ENCODE measurements at places on chromosomes 13 and 19.
A peak's percentile ranks its signal among the peaks of the same experiment; 100 is the strongest.

GRCh38 chr13:91620670-91621141, 222.3 kb downstream of the GPC5 start:
- no peak for DNase-seq
- H3K27ac ChIP-seq: no peak overlapping the region
- no peaks in the 10 kb centered on the region for H3K4me1 ChIP-seq
- H3K36me3 ChIP-seq: no peaks in the 10 kb centered on the region
- H3K4me3 ChIP-seq: no peak overlapping the region
- no peaks in the 10 kb centered on the region for H3K27me3 ChIP-seq

GRCh38 chr19:45935267-45935666, 20.7 kb upstream of the NANOS2 start:
- no peak for DNase-seq
- no peaks in the 10 kb centered on the region for H3K4me1 ChIP-seq
- H3K36me3 ChIP-seq: no peaks in the 10 kb centered on the region
- peaks cover 48% of the 10 kb centered on the region for H3K27me3 ChIP-seq

DNA sequence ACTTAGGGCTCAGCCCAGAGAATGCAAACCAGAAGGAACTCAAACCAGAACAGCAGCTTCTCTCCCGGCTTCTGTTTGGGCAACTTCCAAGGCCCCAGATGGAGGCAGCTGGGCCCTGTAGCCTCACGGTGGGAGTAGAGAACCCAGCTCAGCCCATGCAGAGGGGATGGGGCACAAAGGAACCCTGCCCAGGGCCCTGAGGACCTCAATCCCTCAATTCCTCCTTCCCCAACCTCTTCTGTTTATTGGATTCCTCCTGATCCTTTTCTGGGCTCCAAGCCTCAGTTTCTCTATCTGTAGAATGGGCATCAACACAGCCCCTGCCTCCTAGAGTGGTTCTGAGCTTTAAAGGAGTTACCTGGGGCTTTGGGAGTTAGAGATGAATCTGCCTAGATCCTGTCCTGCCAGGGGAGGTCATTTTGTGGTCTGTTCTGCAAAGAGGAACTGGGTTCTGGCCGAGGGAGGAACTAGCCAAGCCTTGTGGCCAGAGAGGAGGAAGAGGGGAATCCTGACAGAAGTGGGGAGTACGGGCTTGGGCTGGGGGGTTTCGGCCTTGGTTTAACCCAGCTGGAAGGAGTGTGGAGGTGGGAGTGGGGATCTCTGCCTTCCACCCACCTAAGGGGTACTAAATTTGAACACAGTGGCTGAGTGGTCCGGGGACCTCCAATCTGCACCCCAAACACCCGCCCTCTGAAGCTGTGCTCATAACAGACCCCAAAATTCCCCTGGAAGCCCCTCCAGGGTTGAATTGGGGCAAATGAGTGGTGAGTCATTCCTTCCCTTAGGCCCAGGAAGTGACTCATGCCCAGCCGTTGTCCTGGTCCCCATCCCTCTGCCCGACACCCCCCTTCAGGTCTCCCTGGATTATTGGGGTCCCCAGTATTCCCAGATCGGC, 2.7 kb downstream of the ADGRE5 start:
- DNase-seq: peak; percentile 68
- no peaks in the 10 kb centered on the region for H3K27me3 ChIP-seq
- H3K4me1 ChIP-seq: peaks cover 48% of the 10 kb centered on the region
- peak overlapping the region; percentile 39 for H3K4me3 ChIP-seq
- H3K27ac ChIP-seq: peak overlapping the region; percentile 97

- H3K27me3 ChIP-seq: no peaks in the 10 kb centered on the region
- H3K27ac ChIP-seq: peak overlapping the region; percentile 85
- DNase-seq: no peak
- H3K4me1 ChIP-seq: peaks cover 28% of the 10 kb centered on the region
Measured at GRCh38 chr19:15418231-15418578, 583 bp downstream of the AKAP8L start.

GRCh38 chr19:43639519-43640423, at the start of gene CADM4:
Gene CADM4, minus strand, starts transcription at chr19:43639850. Its CDS starts 60 bp downstream, at chr19:43639790.
- H3K36me3 ChIP-seq: no peaks in the 10 kb centered on the region
- no peak within 1 kb of the TSS for H3K27ac ChIP-seq
- no peaks in the 10 kb centered on the region for H3K27me3 ChIP-seq
- DNase-seq: peak; percentile 73
- peaks cover 26% of the 10 kb centered on the region for H3K4me1 ChIP-seq

GRCh38 chr19:3483226-3483628, at the start of gene SMIM44:
Gene SMIM44, minus strand, starts transcription at chr19:3483441. Its CDS starts 38 bp downstream, at chr19:3483403.
- H3K27me3 ChIP-seq: no peaks in the 10 kb centered on the region
- no peak within 1 kb of the TSS for H3K4me3 ChIP-seq
- H3K36me3 ChIP-seq: no peaks in the 10 kb centered on the region
- no peak for DNase-seq
- no peak within 1 kb of the TSS for H3K27ac ChIP-seq

GRCh38 chr19:14686411-14686810, 3.4 kb upstream of the ZNF333 start:
- no peak overlapping the region for H3K4me3 ChIP-seq
- H3K27ac ChIP-seq: no peak overlapping the region
- H3K27me3 ChIP-seq: no peaks in the 10 kb centered on the region
- H3K4me1 ChIP-seq: peaks cover 34% of the 10 kb centered on the region

GRCh38 chr13:99976575-99976974, 5.0 kb upstream of the ZIC5 start:
- H3K27ac ChIP-seq: no peak overlapping the region
- peaks cover 54% of the 10 kb centered on the region for H3K4me1 ChIP-seq
- H3K36me3 ChIP-seq: no peaks in the 10 kb centered on the region
- peaks cover 86% of the 10 kb centered on the region for H3K27me3 ChIP-seq
- H3K4me3 ChIP-seq: no peak overlapping the region

DNA sequence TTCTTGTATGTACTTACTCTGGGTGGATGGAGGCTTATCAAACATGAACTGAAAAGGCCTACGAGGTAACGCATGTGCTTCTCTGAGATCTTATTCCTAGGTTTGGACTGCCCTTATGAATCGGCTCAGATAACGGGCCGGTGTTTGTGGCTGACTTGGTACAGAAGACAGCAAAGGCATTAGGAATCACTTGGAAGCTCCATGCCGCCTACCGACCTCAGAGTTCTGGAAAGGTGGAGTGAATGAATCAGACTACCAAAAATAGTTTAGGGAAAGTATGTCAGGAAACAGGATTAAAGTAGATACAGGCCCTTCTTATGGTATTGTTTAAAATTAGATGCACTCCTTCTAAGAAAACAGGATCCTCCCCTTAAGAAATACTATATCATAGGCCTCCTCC, 172.4 kb upstream of the PCDH9 start:
- no peaks in the 10 kb centered on the region for H3K36me3 ChIP-seq
- H3K27me3 ChIP-seq: no peaks in the 10 kb centered on the region
- H3K4me3 ChIP-seq: no peak overlapping the region
- no peak overlapping the region for H3K27ac ChIP-seq
- no peaks in the 10 kb centered on the region for H3K4me1 ChIP-seq

GRCh38 chr13:91240341-91240740, 107.1 kb upstream of the MIR17HG start:
- no peak for DNase-seq
- H3K4me1 ChIP-seq: no peaks in the 10 kb centered on the region
- no peak overlapping the region for H3K27ac ChIP-seq

DNA sequence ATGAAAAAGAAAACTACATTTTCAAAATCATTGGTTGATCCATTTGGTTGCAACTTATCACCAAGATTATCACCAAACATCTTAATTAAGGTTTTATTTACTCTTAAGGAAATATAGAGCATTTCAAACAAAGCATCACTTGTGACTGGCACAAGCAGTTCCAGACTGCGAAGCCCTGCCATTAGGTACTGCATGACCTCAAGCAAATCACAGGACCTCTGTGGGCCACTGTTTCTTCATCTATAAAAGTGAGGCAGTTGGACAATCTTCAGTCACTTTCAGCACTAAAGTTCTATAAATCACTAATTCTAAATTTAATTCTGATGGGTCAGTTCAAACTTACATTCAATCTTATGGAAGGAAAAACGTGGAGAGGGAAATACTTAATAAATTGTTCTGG, 2.0 kb downstream of the ELF1 start:
- no peaks in the 10 kb centered on the region for H3K36me3 ChIP-seq
- DNase-seq: peak; percentile 64
- peak overlapping the region; percentile 92 for H3K4me3 ChIP-seq
- H3K27me3 ChIP-seq: no peaks in the 10 kb centered on the region
- H3K27ac ChIP-seq: peak overlapping the region; percentile 96

GRCh38 chr19:54373781-54374631, 9.3 kb upstream of the LAIR1 start:
- no peaks in the 10 kb centered on the region for H3K27me3 ChIP-seq
- H3K36me3 ChIP-seq: no peaks in the 10 kb centered on the region
- H3K4me1 ChIP-seq: peaks cover 80% of the 10 kb centered on the region
- no peak overlapping the region for H3K4me3 ChIP-seq
- no peak overlapping the region for H3K27ac ChIP-seq
- no peak for DNase-seq

GRCh38 chr13:43682701-43683100, 104.1 kb downstream of the ENOX1 start:
- no peaks in the 10 kb centered on the region for H3K4me1 ChIP-seq
- no peaks in the 10 kb centered on the region for H3K36me3 ChIP-seq
- no peak overlapping the region for H3K4me3 ChIP-seq
- H3K27me3 ChIP-seq: no peaks in the 10 kb centered on the region
- DNase-seq: no peak

DNA sequence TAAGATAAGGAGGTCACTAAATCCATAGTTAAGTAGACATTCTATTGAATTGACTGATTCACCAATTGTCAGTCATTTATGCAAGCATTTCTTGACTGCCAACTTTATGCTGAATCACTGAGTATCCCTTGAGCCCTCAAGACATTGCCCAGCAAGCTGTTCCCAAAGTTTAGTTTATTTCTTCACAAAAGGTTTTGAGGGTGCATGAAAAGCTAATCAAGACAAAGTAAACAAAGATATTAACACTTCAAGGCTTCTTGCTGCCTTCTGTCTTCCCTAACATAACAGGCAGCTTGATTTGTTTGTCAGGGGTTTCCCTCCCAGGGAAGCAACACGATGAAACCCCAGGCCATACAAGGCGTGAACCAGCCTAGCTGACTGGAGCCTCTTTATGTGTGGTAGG, 374.4 kb downstream of the SPRY2 start:
- no peaks in the 10 kb centered on the region for H3K27me3 ChIP-seq
- H3K27ac ChIP-seq: no peak overlapping the region

GRCh38 chr19:13929340-13929739, 8.9 kb downstream of the PODNL1 start:
- H3K4me1 ChIP-seq: no peaks in the 10 kb centered on the region
- DNase-seq: no peak
- no peak overlapping the region for H3K27ac ChIP-seq
- H3K36me3 ChIP-seq: peaks cover 7% of the 10 kb centered on the region

DNA sequence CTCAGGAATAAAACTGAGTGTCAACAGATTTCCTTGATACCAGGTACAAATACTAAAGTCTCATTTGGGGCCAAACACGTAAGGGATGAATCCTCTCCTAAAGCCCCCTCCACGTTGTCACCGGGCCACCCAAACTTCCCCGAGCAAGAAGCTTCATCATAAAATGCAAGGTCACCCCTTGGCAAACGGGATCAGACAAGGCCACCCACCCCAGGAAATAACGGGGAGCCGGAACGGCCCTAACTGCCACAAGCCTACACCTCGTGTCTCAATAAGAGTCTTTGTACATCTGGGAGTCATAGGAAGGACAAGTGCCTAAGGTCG, 717 bp downstream of the EEF2 start:
- H3K4me1 ChIP-seq: peaks cover 54% of the 10 kb centered on the region
- peaks cover 49% of the 10 kb centered on the region for H3K36me3 ChIP-seq
- no peak for DNase-seq
- peak overlapping the region; percentile 66 for H3K4me3 ChIP-seq

- H3K27me3 ChIP-seq: no peaks in the 10 kb centered on the region
- H3K4me3 ChIP-seq: no peak overlapping the region
- no peak for DNase-seq
- H3K27ac ChIP-seq: no peak overlapping the region
- no peaks in the 10 kb centered on the region for H3K36me3 ChIP-seq
- no peaks in the 10 kb centered on the region for H3K4me1 ChIP-seq
Measured at GRCh38 chr13:64397701-64398100, 2832.4 kb downstream of the PCDH9 start.

GRCh38 chr13:53782488-53782961, 753.9 kb downstream of the OLFM4 start:
- no peaks in the 10 kb centered on the region for H3K4me1 ChIP-seq
- no peaks in the 10 kb centered on the region for H3K36me3 ChIP-seq
- peak; percentile 8 for DNase-seq
- H3K27me3 ChIP-seq: no peaks in the 10 kb centered on the region
- no peak overlapping the region for H3K27ac ChIP-seq

- no peaks in the 10 kb centered on the region for H3K36me3 ChIP-seq
- H3K4me1 ChIP-seq: peaks cover 42% of the 10 kb centered on the region
- no peak overlapping the region for H3K4me3 ChIP-seq
- no peaks in the 10 kb centered on the region for H3K27me3 ChIP-seq
- H3K27ac ChIP-seq: peak overlapping the region; percentile 88
- DNase-seq: peak; percentile 82
Measured at GRCh38 chr19:43765109-43765876, 10.5 kb upstream of the SMG9 start.

GRCh38 chr13:99434258-99434788, 66.9 kb upstream of the TM9SF2 start:
- H3K27me3 ChIP-seq: no peaks in the 10 kb centered on the region
- no peaks in the 10 kb centered on the region for H3K36me3 ChIP-seq
- no peak overlapping the region for H3K4me3 ChIP-seq
- H3K4me1 ChIP-seq: peaks cover 90% of the 10 kb centered on the region
- H3K27ac ChIP-seq: peak overlapping the region; percentile 67
- peak; percentile 56 for DNase-seq

GRCh38 chr13:99332456-99332855, 25.3 kb upstream of the GPR183 start:
- H3K27me3 ChIP-seq: no peaks in the 10 kb centered on the region
- peaks cover 12% of the 10 kb centered on the region for H3K4me1 ChIP-seq
- peaks cover 13% of the 10 kb centered on the region for H3K36me3 ChIP-seq
- no peak overlapping the region for H3K27ac ChIP-seq

All from B cell (primary cell).